ENCODE measurements at places on chromosomes 5 and 9.

DNA sequence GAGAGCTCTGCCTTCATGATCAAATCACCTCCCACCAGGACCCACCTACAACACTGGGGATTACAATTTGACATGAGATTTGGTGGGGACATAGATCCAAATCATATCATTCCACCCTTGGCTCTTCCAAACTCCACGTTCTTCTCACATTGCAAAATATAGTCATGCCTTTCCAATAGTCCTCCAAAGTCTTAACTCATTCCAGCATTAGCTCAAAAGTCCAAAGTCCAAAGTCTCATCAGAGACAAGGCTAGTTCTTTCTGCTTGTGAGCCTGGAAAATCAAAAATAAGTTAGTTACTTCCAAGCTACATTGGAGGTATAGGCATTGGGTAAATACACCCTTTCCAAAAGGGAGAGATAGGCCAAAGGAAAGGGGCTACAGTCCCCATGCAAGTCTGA, 186.9 kb upstream of the PAPPA start:
- DNase-seq = no peak

- DNase-seq = no peak
Measured at GRCh38 chr9:114266969-114267368, 55.9 kb upstream of the ORM1 start.

- DNase-seq = peak; percentile 39
Measured at GRCh38 chr5:135063511-135064234, 29.6 kb upstream of the PITX1 start.

- DNase-seq = no peak
Measured at GRCh38 chr9:123846966-123847365, 83.0 kb downstream of the DENND1A start.

DNA sequence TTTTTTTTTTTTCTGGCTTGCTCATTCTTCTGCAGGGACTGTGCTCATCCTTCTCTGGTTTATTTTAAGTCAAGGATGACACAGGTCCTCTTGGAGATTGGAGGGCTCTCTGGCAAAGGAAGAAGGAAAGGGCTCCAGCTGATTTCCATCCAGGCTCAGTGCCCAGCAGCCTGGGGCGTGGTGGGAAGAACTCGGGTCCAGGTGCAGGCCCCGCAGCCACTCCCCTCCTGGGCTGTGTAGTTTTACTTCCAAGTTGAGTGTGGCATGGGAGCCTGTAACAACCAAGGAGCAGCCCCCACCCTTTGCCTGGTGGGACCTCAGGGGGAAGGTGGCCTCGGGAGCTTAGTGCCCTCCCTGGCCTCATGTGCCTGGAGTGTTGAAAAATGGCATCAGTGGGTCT, 58.9 kb downstream of the ANKRD33B start:
- DNase-seq = no peak

DNA sequence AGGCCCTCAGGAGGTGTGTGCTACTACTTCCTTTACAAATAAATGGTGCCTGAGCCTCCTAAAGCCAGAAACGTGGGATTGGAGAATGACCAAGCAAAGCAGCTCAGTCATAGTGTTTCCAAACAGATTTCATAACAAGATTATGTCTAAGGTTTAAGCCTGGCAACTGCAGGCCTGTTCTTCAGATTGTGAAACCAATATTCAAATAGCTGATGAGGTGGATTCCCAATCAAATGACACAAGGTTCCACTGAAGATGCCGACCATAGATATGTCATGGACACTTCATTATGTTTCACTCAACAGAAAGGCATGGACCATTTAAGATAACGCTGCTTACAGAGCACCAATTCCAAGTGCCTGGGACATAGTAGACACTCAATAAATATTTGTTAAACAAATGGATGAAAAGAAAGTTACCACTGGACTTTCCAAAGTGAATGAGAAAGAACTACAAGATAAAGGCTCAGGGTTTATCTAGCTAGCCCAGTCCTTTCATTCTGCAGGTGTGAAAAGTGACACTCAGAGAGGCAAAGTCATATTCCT, 189.5 kb downstream of the ACTL7B start:
- DNase-seq = no peak

DNA sequence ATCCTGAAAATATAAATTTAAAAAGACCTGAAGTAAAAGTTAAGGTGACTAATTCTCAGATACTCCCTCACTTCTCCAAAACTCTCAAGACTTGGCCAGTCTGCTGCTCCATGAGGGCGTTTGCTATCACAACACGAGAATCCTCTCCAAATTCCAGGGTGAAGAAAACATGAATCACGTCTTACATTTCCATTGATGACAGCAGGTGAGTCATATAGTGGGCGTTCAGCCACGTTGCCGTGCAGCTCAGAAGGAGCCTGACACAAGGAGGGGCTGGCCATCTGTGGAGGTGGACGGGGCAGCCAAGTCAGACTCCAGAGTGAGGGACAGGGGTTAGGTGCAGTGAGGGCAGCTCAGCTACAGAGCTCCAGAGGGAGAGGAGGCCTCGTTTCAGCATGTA, 555.1 kb upstream of the ADAMTS16 start:
- DNase-seq = no peak

GRCh38 chr9:128438343-128439109, 17.3 kb upstream of the ODF2 start:
- DNase-seq = peak; percentile 77

DNA sequence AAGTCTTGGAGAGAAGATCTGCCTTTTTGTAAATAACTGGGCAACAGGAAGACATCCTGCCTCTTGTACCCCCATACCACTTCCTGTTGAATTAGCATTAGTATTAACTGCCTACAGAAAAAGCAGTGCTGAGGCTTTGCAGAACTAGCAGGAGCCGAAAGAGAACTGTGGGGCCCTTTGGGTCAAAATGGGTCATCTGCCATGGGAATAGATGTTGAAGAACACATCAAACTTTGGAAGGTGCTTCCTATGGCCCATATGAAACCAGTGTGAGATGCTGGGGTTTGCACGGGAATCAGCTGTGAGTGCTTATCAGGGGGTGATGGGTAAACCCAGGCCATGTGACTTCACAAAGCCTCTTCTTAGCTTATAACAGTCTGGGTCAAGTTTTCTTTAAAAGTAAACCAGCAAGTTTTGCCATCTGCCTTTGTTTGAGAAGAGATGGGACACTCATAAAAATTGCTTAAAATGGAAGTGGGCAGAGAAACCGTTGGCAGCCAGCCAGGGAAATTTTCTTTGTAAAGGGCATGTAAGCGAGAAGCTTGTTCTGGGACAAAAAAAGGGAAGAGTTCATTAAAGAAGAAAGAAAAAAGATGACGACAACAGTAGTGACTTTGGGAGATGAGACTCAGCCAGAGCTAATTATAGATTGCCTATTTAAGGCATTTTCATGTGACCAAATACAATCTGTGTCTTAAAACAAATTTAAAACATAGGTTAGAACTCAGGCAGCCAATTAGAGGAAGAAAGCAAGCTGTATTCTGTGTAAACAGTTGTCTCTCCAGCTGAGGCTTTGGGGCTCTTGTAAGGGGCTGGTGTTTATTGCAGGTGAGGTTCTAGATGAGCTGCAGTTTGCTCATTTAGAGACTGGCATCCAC, 4.4 kb downstream of the SLC25A25 start:
- peak; percentile 20 for DNase-seq

GRCh38 chr9:12162181-12162815, 530.9 kb upstream of the TYRP1 start:
- no peak for DNase-seq
